ENCODE measurements at places on chromosomes 12 and 14. TPM values are rescaled to one million over a fixed set of nuclear protein-coding genes. Genes with fewer than 3 reads are reported as not detected.

- DNase-seq: no peak
- no peak overlapping the region for H3K4me3 ChIP-seq
- peaks cover 28% of the 10 kb centered on the region for H3K27me3 ChIP-seq
- H3K4me1 ChIP-seq: no peaks in the 10 kb centered on the region
- no peaks in the 10 kb centered on the region for H3K36me3 ChIP-seq
Measured at GRCh38 chr14:23130871-23131270, 11.8 kb upstream of the CEBPE start.

DNA sequence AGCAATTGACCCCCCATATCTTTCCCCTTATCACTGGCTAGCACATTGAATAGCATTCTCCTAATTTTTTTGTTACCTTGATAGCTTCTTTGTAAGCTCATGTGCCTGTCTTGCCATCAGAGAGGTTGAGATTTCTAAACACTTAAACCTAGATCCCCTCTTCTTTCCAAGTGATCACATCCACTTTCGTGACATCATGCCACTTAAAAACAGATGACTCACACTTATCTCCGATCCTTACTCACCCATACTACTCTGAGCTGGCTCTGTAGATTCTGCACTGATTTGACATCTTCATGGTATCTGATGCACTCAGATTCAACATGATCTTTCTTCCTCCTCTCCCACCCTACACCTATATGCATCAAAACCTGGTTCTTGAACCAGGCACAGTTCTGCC lies 10.5 kb downstream of the GPR137C start:
- H3K4me1 ChIP-seq: no peaks in the 10 kb centered on the region
- peaks cover 8% of the 10 kb centered on the region for H3K36me3 ChIP-seq
- no peak overlapping the region for H3K27ac ChIP-seq
- no peaks in the 10 kb centered on the region for H3K27me3 ChIP-seq

GRCh38 chr14:22650960-22651521 lies 6.9 kb upstream of the OR6J1 start:
- H3K4me1 ChIP-seq: peaks cover 68% of the 10 kb centered on the region
- DNase-seq: no peak
- H3K36me3 ChIP-seq: no peaks in the 10 kb centered on the region
- no peak overlapping the region for H3K4me3 ChIP-seq
- H3K27me3 ChIP-seq: no peaks in the 10 kb centered on the region

- H3K27ac ChIP-seq: no peak overlapping the region
- DNase-seq: no peak
- H3K27me3 ChIP-seq: no peaks in the 10 kb centered on the region
- no peaks in the 10 kb centered on the region for H3K36me3 ChIP-seq
Measured at GRCh38 chr14:104786726-104787675, 8.5 kb downstream of the AKT1 start.

GRCh38 chr12:15231493-15231892 lies 10.3 kb upstream of the RERG start:
- H3K4me3 ChIP-seq: no peak overlapping the region
- H3K27ac ChIP-seq: no peak overlapping the region
- peaks cover 5% of the 10 kb centered on the region for H3K27me3 ChIP-seq
- H3K36me3 ChIP-seq: no peaks in the 10 kb centered on the region

DNA sequence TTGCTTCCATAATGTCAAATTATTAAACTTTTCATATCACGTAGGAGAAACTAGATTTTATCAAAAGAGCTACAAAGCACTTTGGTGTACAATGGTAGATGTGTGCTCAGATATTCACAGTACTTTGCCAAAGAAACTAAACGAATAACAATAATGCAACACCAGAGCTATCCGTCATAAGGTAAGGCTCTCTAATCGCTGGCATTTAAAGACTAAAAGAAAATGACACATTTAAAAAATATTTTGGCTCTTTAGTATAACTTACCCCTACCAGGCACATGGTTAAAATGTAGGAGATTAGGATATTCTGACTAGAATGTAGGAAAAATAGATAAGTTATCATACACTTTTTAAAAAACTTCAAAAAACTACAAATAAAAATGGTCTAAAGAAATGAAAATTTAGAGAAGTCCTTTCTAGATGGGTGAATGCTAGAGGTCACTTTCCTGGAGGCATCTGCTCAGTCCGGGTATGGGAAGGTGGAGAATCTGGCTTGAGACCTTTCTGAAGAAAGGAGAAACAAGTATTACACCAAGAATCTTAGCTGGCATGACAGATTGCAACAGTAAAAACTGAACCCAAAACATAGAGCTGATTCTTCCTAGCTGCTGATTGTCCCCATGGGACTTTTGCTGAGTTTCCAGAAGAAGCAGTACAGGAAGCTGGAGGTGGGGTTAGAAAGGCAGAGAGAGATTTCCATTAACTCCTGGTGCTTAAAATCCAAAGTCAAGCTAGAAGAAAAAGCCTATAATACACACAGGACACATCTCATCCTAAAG lies 67.9 kb downstream of the FAR2 start:
- peak overlapping the region; percentile 45 for H3K27ac ChIP-seq
- no peaks in the 10 kb centered on the region for H3K27me3 ChIP-seq
- no peak overlapping the region for H3K4me3 ChIP-seq

- H3K36me3 ChIP-seq: no peaks in the 10 kb centered on the region
- no peaks in the 10 kb centered on the region for H3K4me1 ChIP-seq
- H3K27me3 ChIP-seq: peaks cover 13% of the 10 kb centered on the region
- no peak for DNase-seq
- no peak overlapping the region for H3K4me3 ChIP-seq
- no peak overlapping the region for H3K27ac ChIP-seq
Measured at GRCh38 chr12:109721276-109721675, 7.7 kb downstream of the FAM222A start.

SMCO2 gene
- total RNA-seq: not detected

GPR162 gene
- total RNA-seq: 4.2 TPM

DNA sequence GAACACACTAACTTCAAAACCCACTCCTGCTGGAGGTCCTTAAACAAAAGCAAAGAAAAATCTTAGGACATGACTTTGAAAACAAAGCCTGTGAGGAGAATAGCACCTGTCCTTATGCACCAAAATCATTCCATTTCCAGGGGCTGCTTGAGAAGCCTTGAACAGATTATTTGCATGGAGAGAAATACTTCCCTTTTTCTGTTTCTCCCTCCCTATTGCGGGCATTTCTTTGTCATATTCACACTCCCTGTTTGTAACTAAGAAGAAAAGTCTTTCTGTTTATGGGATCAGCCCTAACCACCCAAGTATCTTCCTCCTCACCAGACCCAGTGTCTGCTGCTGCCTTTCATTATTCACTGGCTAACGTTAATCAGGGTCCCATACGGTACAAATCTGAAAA lies 218.8 kb downstream of the DPF3 start:
- no peak overlapping the region for H3K4me3 ChIP-seq
- no peaks in the 10 kb centered on the region for H3K27me3 ChIP-seq
- H3K27ac ChIP-seq: no peak overlapping the region

- no peak overlapping the region for H3K4me3 ChIP-seq
- peaks cover 9% of the 10 kb centered on the region for H3K36me3 ChIP-seq
- no peaks in the 10 kb centered on the region for H3K4me1 ChIP-seq
- H3K27ac ChIP-seq: no peak overlapping the region
- no peak for DNase-seq
Measured at GRCh38 chr14:105448706-105449111, 25.9 kb upstream of the CRIP2 start.

DNA sequence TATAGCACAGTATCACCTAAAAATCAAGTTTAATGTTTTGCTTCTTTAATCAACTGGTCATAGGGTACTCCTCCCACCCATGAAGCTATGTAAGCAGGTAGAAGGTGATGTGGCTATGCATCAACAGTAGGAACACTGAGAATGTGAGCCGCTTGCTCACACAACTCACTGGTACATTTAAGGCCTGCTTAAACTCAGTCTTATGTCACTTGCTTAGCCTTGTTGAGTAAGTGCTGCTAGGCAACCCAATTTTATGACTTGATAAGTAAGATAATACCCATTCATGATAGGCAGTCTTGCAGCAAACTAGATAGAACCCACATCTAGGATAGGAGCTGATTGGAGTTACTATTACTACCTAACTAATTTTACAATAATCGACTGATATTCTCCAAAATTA lies 70.0 kb upstream of the BMP4 start:
- no peak overlapping the region for H3K4me3 ChIP-seq
- H3K36me3 ChIP-seq: peaks cover 6% of the 10 kb centered on the region
- no peak overlapping the region for H3K27ac ChIP-seq
- no peak for DNase-seq

SPATS2 gene
- 24.2 TPM for total RNA-seq

GRCh38 chr12:115070313-115070712 lies 386.3 kb upstream of the TBX3 start:
- peaks cover 2% of the 10 kb centered on the region for H3K36me3 ChIP-seq
- H3K27ac ChIP-seq: no peak overlapping the region
- no peaks in the 10 kb centered on the region for H3K4me1 ChIP-seq
- H3K27me3 ChIP-seq: peaks cover 7% of the 10 kb centered on the region
- DNase-seq: no peak
- H3K4me3 ChIP-seq: no peak overlapping the region

DNA sequence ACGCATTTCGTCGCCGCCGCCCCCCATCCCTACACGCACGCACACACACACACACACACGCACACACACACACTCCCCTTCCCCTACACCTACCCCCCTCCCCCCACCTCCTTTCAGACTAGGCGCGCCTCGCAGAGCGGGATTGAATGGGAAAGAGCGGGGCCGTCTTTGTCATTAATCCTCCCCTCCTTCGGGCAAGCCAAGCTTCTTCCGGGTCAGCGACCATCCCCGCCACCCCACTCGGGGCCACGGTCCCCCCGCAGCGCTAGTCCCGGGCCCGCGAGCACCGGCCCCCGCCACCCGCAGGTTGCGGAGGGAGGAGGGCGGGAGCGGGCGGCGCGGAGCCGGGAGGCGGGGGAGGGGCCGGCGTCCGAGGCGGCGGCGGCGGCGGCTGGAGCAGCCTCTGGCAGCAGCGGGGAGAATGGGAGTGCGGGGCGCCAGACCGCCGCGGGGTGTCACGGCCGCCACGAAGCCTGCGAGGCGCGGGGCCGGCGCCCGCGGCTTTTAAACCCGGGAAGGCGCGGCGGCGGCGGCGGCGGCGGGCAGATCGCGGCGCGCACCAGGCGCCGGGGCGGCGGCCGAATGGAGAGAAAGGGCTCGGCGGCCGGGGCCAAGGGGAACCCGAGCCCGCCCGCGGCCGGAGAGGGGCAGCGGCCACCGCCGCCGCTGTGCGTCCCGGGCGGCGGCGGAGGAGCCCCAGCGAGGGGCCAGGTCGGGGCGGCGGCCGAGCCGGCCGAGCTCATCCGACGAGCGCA lies at the start of gene TTC9:
Gene TTC9 (plus strand): TSS at position 369 of the 755 bp plus-strand sequence. CDS start 214 bp downstream, at position 583.
- H3K27ac ChIP-seq: peak within 1 kb of the TSS; percentile 28
- H3K27me3 ChIP-seq: peaks cover 30% of the 10 kb centered on the region
- H3K4me1 ChIP-seq: peaks cover 20% of the 10 kb centered on the region
- H3K36me3 ChIP-seq: no peaks in the 10 kb centered on the region
- H3K4me3 ChIP-seq: peak within 1 kb of the TSS; percentile 80

DNA sequence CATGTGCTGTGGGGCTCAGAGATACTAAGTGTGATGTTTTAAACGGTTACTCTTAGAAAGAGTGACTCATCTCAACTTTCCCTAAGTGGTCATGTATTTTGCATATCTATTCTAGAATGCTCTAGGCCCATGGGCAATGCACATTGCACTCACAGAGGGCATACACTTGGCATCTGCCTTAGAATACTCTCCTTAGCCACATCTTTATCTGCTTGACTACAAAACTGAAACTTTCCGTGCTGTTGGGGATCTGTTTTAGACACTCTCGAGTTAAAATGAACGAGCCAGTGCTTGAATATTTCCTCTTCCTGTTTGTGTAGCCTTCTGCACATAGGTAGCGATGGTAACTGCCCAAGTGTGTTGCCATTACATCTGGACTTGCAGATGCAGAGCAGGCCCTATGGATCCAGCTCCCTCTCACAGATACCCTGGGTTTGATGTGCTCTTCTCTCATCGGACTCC lies 180.5 kb downstream of the CAND1 start:
- H3K36me3 ChIP-seq: peaks cover 4% of the 10 kb centered on the region
- H3K27me3 ChIP-seq: no peaks in the 10 kb centered on the region
- no peak overlapping the region for H3K4me3 ChIP-seq
- no peak for DNase-seq
- H3K4me1 ChIP-seq: no peaks in the 10 kb centered on the region

DNA sequence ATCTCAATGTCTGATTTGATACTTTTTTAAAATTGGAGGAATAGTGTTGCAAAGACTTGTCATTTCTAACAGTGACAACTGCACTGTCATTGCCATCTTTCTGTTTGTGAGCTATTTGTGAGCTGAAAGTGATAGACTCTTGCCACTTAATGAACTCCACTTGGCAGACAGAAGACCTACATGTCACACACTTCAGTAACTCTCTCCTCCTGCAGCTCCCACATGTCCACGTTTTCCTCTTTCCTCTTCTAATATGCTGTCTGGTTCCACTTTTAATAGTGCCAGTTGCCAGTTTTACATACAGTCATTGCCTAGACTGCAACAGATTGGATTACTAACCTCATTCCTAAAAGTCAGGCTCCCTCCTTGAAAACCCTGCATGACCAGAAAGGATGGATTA lies 121.5 kb downstream of the CAPZA3 start:
- H3K27me3 ChIP-seq: peaks cover 2% of the 10 kb centered on the region
- DNase-seq: no peak
- H3K4me3 ChIP-seq: no peak overlapping the region
- no peak overlapping the region for H3K27ac ChIP-seq
- no peaks in the 10 kb centered on the region for H3K4me1 ChIP-seq

CYP46A1 gene
- total RNA-seq: 2.8 TPM

DNA sequence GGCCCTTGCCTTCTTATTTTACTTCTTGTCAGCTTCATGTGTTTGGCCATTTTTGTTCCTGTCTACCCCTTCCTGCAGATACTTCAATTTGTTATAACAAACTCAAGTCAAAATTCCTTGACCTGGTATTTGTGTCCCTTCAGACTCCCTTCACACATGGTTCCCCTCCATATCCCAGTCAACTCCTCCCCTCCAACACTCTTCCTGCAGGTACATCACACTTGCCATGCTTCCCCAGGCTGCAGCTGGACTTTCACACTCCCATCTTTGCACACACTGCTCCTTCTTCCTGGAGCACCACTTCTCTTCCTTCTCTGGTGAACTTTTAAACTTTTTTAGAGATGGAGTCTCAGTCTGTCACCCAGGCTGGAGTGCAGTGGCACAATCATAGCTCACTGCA lies 18.9 kb upstream of the FIGNL2 start:
- peaks cover 26% of the 10 kb centered on the region for H3K4me1 ChIP-seq
- H3K27ac ChIP-seq: no peak overlapping the region
- H3K36me3 ChIP-seq: no peaks in the 10 kb centered on the region
- no peak overlapping the region for H3K4me3 ChIP-seq
